ENCODE measurements at places on chromosomes 3 and 15.
A peak's percentile ranks its signal among the peaks of the same experiment; 100 is the strongest.

- no peak for DNase-seq
Measured at GRCh38 chr15:73826711-73827251, 46.6 kb upstream of the TBC1D21 start.

- peak; percentile 48 for DNase-seq
Measured at GRCh38 chr3:101567528-101568317, 6.1 kb downstream of the TRMT10C start.

DNA sequence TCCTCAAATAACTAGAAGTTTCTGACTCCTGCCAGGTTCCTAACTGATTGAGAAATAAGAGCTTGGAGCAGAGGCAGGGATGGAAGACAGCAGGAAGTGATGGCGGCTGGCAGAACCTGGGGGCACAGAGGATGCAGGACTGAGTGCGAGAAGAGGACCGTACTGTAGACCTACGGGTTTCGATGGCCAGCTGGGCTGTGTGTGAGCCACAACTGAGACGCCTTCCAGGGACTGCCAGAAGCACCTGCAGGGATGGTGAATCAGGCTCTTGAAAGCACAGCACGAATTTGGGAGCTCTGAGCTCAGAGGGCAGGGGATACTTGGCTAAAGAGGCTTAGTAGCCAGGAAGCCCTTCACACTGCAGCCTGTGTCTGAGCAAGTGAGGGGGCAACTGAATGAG lies 165.6 kb downstream of the ABHD5 start:
- no peak for DNase-seq

- no peak for DNase-seq
Measured at GRCh38 chr15:58537033-58537432, 105.2 kb downstream of the LIPC start.

DNA sequence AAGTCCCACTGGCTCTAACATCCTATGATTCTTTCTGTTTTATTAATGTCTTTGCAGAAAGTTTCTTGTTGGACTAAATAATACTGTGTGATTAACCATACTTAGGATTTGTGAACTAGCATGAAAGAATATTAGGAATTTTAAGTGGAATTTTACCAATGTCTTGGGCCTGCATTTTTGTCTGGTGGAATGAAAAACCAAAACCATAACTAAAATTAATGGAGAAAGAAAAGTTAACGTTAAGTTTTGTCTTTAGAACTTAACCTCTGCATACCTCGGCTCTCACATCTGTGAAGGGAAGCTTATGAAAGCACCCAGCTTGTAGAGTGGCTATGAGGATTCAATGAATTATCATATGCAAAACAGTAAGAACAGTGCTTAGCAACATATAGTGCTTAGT lies 6.5 kb downstream of the FBN1 start:
- DNase-seq, result no peak

DNA sequence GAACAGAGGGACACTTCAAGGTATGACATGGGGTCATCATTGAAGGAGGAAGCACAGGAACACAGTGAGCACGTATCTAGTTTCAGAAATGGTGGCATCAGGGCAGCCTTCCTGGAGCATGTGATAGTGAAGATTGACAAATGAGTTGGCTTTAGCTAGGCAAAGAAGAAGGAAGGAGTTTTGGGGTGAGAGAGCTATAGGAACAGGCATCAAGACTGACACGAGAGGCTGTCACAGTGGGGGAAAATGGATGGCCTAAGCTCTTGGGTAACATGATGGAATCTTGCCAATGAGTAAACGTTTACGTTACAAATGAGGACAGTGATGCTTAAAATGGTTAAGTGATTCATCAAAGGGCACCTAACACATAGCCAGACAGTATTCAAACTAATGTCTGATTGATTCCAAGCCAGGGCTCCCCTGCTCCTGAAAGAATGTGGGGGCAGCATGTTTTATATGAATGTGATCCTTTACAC lies 23.1 kb upstream of the GPR171 start:
- DNase-seq, result no peak

GRCh38 chr3:195255176-195255500 lies 15.8 kb downstream of the XXYLT1 start:
- DNase-seq, result no peak

DNA sequence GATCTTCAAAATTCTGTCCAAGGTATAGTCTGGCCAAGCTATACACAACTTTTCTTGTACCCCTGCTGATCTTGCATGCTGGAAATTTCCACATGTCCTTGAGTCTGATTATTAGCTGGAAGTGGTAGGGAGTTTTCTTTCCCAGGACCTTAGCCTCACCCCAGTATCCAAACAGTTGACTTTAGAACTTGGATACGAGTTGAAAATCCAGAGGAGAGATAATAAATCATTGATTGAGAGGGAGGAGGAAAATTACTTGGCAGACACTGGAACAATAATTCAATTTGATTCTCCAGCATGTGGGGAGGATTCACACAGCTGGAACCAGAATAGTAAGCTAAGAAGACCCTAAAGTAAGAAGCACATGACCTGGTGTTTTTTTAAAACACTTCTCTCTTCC lies 116.4 kb downstream of the IL5RA start:
- DNase-seq, result no peak

- no peak for DNase-seq
Measured at GRCh38 chr3:177221744-177222143, 24.5 kb upstream of the TBL1XR1 start.

DNA sequence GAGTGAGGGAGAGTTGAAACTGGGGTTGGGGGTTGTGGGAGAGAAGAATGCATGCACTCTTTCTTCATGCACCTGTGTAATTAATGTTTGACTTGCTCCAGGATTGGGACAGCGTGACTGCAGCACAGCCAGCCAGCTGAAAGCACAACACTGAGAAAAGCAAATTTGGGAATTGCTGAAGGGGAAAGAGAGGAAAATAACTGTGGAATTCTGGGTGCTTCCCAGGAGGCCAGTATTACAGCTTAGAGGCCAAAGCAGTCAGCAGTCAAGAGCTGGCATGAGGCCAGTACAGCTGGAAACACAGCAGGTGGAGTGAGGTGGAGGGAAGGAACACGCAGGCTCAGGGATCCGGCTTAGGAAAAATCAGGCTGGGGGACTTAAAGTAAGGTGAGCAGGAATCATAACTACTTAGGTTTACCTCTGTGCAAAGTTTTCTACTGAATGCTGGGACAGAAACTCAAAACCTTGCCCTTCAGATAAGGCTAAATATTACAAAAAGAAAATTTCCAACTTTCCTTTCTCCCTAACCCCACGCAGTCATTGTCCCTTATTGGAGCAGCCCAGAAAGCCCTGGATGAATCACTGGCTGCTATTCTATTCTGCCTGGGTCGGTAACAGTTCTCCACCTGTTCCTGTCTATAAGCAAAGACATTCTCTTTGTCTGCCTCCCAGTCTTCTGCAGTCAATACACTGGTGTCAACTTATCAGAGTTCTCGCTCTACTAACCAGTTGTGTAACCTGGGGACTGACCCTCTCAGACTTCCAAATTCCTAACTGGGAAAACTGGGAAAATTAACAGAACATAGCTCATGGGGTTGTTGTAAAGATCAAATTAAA lies 167.2 kb downstream of the MAGI1 start:
- DNase-seq, result no peak

- DNase-seq, result no peak
Measured at GRCh38 chr15:47812470-47812999, 95.2 kb downstream of the SEMA6D start.
